ENCODE measurements at places on chromosomes 16 and 17. TPM values are rescaled to one million over a fixed set of nuclear protein-coding genes. Genes with fewer than 3 reads are reported as not detected.

The SLC22A31 gene
- total RNA-seq = 1.8 TPM

The ANKFN1 gene
- total RNA-seq = not detected

The SLC6A2 gene
- 0.05 TPM for total RNA-seq

The ASB16 gene
- not detected for total RNA-seq

The CRISPLD2 gene
- total RNA-seq = 2.6 TPM

The ACAP1 gene
- 1.9 TPM for total RNA-seq

The ATP2A1 gene
- 2.7 TPM for total RNA-seq

The GAS2L2 gene
- 0.09 TPM for total RNA-seq

The MYCBPAP gene
- total RNA-seq = 0.94 TPM

The NLRC3 gene
- total RNA-seq = 0.05 TPM

The CTRB2 gene
- total RNA-seq = not detected

The CES4A gene
- total RNA-seq = 1.6 TPM

The RRAD gene
- total RNA-seq = 12.0 TPM

The TBC1D3H gene
- not detected for total RNA-seq

The PRAC2 gene
- not detected for total RNA-seq
